ENCODE measurements at places on chromosomes 4 and X.

DNA sequence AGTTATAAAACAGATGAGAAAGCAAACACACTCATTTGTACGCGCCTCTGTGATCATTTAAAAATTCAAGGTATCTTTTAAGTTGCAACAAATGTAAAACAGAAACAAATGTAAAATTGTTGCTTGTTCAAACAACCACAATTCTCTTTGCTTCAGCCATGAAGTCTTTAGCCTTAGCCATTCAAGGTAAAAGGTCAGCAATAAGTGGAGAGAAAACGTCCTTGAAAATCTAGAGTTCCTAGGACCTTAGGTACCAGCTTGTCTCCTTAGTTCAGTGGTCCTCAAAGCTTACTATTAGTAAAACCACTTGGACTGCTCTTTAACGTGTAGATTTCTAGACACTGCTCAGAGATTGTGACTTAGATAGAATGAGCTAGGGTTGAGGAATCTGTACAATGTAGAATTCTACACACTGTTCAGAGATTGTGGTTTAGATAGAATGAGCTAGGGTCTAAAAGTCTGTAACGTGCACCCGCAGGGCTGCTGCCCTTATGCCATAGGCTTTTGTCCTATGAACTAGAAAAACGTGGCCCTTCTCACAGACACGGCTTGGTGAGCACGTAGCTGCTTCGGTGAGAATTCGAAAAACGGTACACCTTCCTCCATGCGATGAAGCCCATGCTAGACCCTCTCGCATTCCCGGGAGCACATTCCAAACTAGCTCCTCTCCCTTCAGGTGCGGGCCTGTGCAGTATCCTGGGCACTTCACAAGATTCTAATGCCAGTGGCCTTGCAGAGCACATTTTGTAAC, 1.7 kb downstream of the PLAC8 start:
- DNase-seq = peak; percentile 71

DNA sequence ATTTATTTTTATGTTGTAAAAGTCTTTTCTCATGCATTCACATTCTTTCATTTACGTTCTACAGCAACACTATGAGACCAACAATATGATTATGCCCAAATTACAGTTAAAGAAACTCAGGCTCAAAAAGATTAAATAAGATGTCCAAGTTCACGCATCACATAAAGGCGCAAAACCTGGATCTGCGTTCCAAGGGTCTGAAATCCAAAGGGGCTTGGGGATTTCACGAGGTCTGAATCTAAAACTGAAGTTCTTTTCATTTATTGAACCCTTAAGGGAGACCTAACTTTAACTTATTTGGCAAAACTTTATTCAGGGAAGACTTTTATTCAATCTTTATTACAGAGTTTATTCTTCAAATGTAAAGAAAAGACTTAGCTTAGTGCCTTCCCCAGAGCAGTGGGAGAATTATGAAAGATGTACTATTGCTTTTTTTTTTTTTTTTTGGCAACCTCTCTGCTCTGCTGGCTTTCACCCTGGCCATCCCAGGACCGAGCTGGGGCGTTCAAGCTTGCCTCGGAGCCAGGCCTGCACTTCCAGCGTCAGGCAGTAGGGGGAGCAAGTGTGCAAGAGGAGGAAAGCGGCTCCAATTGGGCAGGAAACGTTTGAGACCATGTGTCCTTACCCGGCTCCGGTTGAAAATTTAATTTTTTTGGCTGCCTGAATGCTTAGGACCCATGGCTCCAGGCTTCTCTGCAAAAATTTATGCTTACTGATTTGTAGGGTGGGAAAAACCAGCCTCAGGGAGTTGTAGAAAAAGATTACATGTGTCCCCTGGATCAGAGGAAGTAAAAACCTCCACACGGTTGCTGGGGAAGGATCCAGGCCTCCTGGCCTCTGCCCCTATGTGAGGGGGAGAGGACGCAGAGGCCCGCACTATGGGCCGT, 344.3 kb upstream of the KLF3 start:
- DNase-seq = peak; percentile 87

- no peak for DNase-seq
Measured at GRCh38 chr4:20044966-20045365, 206.7 kb upstream of the SLIT2 start.

- no peak for DNase-seq
Measured at GRCh38 chr4:82691431-82691830, 107.2 kb downstream of the SCD5 start.

- no peak for DNase-seq
Measured at GRCh38 chrX:123740536-123740935, 7.7 kb upstream of the THOC2 start.

DNA sequence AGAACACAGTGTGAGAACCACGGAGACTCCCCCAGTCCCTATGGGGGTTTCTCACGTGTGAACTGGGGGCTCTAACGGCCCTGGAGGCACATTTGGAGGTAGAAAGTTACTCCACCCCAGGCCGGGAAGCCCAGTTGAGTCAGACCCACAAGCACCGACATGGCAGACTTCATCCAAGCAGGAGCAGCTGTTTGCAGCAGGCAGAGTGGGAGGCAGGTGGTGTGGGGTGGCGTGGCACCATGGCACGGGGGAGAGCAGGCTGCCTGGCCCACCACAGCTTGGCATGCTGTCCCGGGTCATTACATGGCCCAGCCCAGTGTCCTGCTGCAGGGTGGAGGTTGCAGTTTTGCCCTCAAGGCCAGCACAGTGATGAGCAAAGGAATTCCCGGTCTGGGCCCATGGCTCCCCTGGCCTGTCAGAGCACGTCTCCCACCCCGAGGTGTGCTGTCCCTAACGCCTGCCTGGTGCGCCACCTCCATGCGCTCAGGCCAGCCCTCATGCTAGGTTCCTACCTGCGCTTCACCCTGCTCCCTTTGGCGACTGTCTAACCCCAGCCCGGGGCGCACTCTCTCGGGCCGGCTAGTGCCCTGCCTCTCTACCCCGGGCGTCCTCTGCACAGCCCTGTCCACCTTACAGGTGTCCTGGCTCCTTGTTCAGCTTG, 90.6 kb upstream of the AFAP1 start:
- no peak for DNase-seq

DNA sequence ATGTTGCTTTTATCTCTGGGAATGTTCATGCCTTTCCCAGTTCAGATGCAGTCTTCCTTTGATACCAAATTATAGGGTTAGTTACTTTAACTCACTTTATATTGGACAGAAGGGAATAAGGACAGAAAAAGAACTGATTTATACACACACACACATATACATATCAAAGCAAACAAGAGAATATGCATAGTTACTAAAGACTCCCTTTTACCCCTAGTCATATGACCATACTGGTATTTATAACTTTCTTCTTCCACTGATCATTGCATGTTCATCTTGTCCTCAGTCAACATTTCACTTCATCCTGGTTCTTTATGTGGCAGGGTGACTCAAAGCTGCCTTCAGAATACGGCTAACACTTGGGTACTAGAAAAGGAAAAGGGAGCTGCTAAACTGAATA, 120.4 kb downstream of the PARM1 start:
- no peak for DNase-seq

DNA sequence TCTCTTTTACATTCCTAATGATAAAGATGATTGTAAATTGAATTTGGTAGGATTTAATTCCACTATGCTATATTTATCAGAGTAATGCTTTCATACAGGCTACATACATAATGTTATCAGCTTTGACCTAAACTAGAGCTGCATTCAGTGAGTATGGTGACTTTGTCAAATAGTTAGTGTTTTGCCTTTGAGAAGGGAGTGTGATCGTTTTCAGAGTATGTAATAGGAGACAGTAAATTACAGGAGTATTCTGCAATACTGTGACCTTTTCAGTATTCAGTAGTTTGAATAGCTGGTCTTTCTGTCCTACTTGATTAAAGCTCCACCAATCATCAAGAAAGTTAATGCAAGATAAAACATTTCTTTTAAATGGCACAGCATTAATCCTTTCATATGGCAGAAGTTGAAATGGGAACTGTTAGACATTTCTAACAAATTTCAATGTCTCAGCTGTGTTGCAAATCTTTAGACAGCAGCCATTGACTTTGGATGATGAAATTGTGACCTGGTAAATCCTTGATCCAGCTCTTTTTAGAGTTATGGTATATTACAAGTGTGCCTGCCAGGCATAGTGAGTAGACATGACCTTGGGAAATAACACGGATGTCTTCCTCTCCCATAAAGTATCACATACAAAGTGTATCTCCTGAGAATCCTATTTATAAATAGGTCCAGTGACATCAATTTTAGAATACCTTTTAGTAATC, 455.3 kb downstream of the KCTD8 start:
- DNase-seq = peak; percentile 1

DNA sequence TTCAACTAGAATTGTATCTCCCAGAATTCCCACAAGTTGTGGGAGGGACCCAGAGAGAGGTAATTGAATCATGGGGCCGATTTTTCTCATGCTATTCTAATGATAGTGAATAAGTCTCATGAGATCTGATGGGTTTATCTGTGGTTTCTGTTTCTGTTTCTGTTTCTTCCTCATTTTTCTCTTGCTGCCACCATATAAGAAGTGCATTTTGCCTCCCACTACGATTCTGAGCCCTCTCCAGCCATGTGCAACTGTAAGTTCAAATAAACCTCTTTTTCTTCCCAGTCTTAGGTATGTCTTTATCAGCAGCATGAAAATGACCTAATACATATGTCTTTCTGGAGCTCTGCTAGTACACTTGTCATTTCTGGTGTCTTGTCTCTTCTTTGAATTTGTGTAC, 22.1 kb upstream of the OR13H1 start:
- no peak for DNase-seq

DNA sequence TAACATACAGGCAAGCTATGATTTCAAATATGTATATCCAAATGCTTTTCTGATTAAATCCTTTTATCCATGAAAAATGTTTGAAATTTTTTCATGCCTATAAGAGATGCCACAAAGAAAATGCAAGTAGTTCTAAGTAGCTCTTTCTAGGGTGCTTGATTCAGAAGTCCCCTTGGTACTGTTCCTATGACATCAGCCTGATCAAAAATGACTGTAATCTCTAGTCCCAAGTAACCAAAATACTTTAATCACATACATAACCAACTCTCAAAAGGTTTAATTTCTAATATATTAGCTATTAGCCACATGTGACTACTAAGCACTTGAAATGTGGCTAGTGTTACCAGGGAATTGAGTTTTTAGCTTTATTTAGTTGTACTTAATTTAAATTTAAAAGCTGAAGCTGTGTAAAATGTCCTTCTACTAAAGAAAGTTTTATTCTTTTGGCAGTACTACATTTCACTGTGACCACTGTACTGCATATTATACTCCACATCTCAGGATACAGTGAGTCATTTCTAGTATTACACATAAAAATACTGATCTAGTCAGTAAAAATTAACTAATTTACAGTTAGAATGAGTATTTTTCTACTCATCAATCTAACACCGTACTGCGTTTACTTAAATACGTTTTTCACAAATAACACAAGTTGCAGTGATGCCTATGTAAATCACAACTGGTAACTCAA, 33.9 kb downstream of the FBXW7 start:
- DNase-seq = no peak

DNA sequence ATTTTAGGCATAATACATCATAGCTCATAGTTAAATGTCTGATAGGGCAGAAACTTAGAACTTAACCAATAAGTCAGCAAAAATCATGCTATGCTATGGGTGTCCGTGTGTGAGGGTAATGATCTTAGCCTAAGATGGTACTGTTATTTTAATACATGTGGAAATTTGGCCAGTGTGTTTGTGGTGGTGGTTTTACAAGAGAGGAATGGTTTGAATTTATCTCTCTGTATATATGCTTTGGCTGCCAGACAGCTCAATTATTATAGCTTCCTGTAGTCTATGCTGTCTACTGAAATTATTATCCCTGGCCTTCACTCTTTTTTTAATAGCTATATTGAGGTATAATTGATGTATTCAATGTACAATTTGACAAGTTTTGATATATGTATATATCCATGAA, 21.3 kb downstream of the ZNF330 start:
- no peak for DNase-seq

DNA sequence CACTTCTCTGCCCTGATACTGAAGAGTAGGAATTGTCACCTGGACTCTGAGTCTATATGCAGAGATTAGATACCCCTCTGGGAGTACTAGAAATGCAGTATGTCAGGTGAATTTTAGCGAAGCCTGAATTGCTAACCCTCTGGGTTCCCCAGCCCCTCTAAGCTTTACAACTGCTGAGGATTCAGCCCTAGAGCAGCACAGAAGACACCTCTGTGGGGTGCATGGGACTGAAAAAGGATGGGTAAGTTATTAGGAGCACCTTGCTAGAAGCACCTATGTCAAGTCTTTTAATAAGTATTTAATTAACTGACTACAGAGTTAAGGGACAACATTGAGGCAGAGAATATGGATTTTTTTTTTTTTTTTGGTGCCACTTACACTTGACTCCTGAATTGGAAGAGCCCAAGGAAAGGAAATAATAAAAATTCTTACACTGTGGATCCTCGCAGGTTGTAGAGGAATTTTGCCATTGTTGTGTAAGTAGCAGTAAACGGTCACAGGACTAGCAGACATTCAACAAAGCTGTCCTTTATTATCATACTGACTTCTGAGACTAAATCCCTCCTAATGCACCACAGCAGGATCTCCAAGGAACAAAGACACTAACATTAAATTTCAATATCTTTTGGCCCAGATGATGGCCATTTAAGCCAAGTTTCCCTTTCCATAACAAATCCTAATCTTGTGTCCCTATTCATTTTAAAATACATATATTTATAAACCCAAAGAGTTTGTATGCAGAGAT, 253.2 kb downstream of the ANKRD50 start:
- no peak for DNase-seq

DNA sequence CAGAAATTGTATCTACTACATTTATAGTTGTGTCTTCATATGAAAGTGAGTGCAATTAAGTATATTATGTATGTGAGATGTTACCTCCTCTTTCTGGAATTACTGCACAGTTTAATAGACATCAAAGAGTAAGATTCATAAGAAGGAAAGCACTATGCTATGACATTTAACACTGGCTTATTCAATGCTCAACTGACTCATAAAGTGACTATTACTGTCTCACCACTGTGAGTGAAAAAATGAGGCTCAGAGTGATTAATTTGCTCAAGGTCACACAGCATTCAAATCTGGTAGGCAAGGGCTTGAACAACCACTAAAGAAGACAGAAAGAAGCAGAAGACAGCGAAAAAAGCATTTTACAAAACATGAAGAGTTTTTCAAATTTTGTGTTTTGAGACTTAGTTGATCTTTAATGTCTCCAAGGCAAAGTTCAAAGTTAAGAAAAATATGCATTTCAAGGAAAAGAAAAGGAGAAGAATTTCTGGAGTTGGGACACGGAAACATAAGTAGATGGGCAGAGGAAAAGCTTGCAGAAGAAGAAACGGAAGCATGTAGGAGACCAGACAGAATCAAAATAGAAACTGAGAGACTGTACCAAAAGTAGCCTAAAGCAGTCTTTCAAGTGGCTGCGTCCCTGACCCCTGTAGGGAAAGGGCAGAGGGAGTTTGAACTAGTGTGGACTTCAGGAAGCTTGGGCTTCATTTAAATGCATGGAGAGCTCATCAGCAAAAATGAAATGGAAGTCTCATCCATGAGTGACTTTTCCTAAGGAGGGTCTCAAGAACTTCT, 66.3 kb downstream of the KCNIP4 start:
- peak; percentile 22 for DNase-seq

GRCh38 chr4:80685214-80685613, 345.3 kb upstream of the BMP3 start:
- DNase-seq = no peak

- peak; percentile 17 for DNase-seq
Measured at GRCh38 chr4:20109391-20109790, 142.3 kb upstream of the SLIT2 start.

Measured in mesenchymal stem cell (in vitro differentiated cells and primary cell).